GM04504 (cell line): ENCODE measurements at places on chromosomes 5 and 9.
A peak's percentile ranks its signal among the peaks of the same experiment; 100 is the strongest.

DNA sequence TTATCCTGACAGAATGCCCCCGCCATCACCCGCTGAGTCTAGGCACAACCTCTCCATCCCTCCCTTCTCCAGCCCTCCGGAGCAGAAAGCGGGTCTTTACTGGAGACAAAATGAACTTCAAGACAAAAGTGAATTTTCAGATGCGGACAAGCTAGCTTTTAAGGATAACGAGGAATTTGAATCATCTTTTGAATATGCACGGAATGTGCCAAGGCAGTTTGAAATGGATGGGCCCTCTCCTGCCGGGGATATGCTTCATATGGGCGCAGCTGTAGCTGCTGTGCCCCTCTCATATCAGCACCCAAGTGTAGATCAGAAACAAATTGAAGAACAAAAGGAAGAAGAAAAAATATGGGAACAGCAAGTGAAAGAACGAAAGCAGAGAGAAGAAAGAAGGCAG lies 37.5 kb downstream of the CPLANE1 start:
- DNase-seq = no peak

- no peak for DNase-seq
These were observed 44.0 kb downstream of the LYRM7 start for GRCh38 chr5:131214609-131215227.

GRCh38 chr5:58800861-58801540 lies 218.1 kb downstream of the RAB3C start:
- no peak for DNase-seq

DNA sequence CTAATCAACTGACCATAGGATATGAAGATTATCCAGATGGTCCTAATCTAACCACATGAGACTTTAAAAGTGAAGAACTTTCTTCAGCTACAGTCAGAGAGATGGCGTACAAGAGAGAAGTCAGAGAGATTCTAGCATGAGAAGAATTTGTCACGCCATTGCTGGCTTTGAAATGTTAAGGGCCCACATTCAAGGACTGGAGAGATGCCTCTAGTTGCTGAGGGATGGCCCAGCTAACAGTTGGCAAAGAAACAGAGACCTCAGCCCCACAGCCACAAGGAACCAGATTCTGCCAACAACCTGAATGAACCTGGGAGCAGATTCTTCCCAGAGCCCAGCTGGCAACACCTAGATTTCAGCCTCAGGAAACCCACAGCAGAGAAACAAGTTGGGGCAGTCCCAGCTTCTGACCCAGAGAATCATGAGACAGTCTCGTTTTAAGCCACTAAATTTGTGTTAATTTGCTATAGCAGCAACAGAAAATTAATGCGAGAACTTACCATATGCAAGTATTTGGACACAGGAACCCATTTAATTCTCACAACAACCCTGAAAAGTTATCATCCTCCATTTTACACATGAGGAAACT lies 132.0 kb downstream of the MLLT3 start:
- DNase-seq = no peak

DNA sequence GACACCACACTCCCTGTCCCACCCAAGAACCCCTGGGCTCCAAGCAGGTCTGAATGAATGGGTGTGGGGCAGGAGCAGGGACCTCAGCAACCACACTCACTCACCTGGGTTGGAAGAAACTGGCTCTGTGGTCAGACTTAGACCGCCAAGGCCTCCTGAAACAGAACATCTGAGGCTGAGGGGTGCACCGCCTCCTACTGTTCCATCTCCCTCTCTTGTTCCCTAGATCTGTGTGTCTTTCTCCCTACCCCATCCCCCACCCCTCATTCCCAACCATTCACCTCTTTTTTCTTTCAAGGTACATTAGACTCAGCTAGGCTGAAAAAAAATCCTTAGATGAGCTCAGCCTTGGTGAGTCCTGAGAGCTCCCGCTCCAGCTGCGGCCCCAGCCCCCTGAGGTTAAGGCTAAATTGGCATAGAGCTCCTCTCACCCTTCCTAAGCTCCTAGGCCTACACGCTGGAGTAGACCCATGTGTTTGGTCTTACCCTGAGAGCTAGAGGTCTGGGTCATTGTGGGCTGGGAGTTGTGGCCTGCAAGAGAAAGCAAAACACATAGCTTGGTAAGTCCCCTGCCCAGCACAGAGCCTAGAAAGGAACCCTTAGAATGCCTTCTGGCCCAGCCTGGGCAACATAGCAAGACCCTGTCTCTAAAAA lies 4.8 kb downstream of the ECSCR start:
- no peak for DNase-seq

DNA sequence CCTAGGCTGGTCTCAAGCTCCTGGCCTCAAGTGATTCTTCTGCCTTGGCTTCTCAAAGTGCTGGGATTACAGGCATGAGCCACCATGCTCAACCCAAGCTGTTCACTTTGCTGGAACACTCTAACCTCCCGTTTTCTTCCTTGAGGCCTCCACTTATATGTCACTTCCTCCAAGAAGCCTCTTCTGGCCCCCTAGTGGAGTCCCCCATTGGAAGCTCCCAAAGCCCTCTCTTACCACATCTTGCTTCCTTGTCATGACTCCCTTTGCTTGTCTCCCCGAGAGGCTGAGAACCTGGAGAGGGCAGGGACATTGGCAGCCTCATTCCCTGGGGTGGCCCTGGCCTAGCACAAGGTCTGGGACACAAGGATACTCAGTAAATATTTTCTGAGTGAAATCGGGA lies 80.8 kb downstream of the PDE6A start:
- no peak for DNase-seq

GRCh38 chr5:147341345-147341744 lies 106.5 kb downstream of the STK32A start:
- no peak for DNase-seq

DNA sequence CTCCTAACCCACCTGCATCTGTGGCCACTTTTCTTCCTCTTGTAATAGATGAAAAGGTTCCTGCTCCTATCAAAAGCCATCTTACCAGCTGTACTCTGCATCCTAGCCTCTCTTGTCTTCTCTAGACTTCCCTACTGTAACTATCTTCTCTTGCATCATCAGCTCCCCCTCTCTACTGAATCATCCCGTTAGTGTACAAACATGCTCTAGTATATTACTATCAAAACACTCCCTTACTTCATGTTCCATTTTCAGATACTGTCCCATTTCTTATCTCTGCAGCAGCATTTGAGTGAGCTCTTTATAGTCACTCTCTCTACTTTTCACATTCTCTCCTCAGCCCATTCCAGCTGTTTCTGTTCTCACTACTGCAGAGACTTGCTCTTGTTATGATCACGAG lies 2.8 kb downstream of the SRA1 start:
- no peak for DNase-seq

DNA sequence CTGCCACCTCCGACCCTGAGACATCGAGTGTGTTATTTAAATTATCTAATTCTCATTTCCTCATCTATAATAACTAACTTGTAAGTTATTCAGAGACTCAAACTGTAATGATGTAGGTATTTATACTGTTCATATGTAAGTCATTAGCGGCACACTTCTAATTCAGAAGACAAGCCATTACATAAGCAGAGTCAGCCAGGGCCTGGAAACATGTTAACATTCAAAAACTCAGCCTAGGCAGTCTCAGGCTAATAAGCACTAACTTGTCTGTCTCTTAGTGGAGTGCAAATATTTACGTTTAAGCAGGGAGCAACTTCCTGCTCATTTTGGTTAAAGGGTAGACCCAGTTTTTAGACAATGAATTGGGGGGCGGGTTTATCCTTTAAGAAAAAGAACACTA lies 598.4 kb downstream of the ACTL7B start:
- peak; percentile 28 for DNase-seq

DNA sequence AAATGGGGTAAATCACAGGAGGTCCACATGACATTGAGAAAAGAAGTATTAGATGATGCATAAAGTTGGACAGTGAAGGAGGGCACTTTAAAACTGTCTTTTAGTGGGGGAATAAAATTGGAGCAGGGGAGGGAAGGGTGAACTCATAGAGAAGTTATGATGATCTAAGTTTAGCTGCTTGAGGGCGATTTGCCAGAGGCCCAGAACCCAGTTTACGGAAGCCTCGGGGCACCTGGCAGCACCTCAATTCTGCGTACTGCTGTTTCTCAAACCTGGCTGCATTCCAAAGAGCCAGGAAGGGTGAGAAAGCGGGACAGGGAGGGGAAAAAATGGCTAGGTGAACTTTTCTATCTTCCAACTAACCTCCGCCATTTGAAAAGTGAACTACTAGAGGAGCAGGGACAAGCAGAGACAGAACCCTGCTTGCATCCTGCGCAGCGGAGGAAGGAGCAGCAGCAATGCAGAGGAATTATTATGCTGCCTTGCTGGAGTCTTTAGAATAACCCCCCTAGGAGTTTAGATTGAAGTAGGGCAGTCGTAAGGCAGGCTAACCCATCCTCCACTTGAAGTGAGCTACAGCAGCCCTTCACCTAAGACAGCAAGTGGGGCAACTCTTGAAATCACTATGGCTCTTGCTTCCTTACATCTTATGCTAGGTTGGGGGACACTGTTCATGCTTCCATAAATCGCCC lies 316.8 kb downstream of the BRINP1 start:
- no peak for DNase-seq

DNA sequence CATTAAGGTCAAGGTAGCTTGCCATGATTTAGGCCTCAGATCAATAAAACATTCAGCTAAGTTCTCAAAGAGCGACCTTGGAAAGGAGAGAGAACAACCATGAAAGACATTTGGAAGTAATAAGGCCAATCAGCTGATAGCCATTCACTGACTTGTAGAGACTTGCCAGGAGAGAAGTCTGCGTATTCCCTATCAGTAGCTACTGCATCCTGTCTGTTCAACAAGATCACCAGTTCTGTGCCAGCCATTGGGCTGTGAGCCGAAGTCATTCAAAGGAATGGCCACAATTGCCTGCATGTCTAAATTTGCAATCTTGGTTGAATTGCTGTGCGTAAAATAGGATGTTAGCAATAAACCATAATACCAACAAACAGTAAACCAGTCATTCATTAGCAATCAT lies 219.8 kb downstream of the FBXL7 start:
- DNase-seq = peak; percentile 20

DNA sequence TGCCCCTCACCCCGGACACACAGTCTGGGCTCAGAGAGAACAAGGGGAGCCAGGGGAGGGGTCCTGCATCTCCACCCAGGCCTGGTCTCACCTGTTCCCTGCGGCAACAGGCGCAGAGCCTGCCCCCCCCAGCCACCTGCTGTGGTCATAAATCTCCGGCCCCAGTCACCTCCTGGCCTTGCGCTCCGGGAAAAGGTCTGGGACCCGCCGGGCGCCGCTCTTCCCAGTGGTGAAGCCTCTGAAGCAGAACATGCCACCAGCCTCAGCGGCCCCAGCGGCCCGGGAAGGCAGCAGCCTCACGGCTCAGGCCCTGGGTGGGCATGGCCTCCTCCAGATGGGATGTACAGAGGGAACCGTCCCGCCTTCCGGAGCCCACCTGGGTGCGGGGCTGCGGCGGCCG lies 20.6 kb downstream of the NOTCH1 start:
- no peak for DNase-seq

- DNase-seq = no peak
These were observed 17.9 kb upstream of the NRARP start for GRCh38 chr9:137319739-137320551.

- no peak for DNase-seq
These were observed 114.8 kb upstream of the ELL2 start for GRCh38 chr5:96076451-96076850.

- no peak for DNase-seq
These were observed 555.1 kb upstream of the ADAMTS16 start for GRCh38 chr5:4584982-4585381.

GRCh38 chr5:10478436-10478835 lies 36.8 kb downstream of the ROPN1L start:
- no peak for DNase-seq

DNA sequence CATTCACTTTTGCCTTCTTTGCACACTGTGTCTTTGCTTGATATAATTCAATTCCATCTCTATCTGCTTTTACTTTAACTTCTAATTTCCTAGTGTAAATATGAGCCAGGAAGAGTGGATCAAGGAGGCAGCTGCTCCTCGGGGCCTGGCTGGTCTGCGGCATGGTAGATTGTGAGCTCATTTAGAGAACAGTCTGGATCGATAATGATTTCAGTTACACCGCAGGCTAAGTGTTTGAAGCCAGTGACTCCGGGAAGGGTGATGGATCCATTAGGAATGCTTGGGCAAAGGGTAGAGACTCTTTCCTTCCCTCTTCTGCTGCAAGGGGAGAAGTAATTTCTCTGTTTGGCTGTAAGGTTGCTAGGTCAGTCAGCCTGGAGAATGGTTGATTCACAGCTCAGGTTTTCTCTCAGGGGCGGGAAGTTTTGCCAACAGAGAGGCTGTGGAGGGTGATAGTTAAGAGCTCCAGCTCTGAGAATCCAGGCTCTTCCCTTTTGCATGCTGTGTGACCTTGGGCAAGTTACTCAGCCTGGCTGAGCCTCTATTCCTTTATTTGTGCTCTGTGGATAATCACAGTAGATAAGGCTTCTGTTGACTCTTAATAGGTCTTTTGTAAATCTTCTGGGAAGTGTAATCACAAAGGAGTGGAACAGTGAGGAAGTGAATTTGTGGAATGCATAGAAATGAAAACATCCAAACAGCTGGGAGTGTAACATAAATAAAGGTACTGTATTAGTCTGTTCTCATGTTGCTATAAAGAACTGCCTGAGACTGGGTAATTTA lies 99.1 kb downstream of the PTTG1 start:
- DNase-seq = no peak

DNA sequence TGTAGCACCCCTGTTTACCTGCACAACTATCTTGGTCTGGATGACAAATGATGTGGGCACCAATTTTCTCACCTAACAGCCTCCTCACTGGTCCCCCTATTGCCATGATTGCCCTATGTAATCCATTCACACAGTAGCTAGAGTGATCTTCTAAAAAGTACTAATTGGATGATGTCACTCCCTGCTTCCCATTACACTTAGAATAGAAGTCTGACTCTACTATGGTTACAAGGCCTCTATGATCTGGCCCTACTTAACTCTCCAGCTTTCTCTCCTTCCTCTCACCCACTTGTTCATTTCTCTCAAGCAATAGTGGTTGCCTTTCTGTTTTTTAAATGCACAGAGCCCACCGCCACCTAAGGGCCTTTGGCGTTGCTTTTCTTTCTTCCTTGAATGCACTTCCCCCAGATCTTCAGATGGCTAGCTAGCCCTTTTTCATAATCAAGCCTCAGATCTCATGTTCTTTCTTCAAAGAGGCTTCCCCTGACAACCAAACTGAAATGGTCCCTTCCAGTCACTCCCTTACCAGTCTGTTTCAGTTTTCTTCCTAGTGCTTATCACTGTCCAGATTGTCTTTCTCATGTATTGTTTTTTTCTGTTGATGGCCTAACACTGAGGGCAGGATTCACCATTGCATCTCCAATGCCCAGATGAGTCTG lies 8.7 kb downstream of the IGIP start:
- no peak for DNase-seq

GRCh38 chr9:137087409-137087925 lies 682 bp downstream of the MAN1B1 start:
- no peak for DNase-seq

DNA sequence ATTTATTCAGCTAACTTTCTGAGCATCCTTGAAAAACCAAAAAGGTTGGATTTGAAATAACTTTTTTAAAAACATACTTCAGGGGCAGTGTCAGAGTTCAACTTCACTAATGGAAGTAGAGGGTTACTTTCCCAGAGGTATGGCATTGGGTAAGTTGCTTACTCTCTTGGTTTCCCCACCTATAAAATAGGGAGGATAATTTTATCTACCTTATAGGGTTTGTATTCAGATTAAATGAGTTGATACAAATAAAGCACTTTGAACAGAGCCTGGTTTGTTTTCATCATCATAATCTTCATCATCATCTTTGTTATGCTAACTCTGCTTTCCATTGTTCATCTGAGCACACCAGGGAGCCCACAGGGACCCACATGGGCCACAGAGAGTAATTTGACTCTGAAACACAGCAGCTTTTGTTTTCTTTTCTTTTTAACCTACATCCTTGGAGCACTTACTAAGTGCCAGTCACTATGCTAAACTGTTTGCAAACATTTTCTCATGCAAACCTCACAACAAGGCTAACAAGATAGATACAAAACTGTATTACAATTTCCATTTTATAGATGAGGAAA lies 179.1 kb upstream of the SLC24A2 start:
- DNase-seq = no peak
